ENCODE measurements at places on chromosomes 11 and 22. TPM values are rescaled to one million over a fixed set of nuclear protein-coding genes. Genes with fewer than 3 reads are reported as not detected.

CHRDL2 gene
- 3.6 TPM for total RNA-seq

PKP3 gene
- not detected for total RNA-seq

RNF121 gene
- total RNA-seq = 41.9 TPM

OR8G5 gene
- not detected for total RNA-seq

DNA sequence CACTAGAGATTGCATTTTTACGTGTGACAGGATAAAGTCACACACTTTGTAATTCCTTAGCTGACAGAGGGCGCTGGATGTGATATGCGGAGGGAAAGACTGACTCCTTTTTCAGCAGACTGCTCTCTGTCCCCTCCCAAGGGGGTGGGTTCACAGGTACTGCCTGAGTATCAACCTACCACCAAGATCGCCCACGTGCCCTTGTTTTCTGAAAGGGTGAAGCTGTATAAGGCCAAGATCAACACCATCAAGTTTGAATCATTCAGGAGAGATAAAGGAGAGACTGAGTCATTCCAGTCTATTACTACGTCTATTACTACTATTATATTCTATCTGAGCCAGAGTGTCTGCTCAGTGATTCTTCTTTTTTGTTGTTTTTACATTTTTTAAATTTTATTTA, 30.7 kb downstream of the BUD13 start:
- DNase-seq = no peak

- no peak for DNase-seq
Measured at GRCh38 chr11:108241330-108242037, 18.6 kb downstream of the ATM start.

DNA sequence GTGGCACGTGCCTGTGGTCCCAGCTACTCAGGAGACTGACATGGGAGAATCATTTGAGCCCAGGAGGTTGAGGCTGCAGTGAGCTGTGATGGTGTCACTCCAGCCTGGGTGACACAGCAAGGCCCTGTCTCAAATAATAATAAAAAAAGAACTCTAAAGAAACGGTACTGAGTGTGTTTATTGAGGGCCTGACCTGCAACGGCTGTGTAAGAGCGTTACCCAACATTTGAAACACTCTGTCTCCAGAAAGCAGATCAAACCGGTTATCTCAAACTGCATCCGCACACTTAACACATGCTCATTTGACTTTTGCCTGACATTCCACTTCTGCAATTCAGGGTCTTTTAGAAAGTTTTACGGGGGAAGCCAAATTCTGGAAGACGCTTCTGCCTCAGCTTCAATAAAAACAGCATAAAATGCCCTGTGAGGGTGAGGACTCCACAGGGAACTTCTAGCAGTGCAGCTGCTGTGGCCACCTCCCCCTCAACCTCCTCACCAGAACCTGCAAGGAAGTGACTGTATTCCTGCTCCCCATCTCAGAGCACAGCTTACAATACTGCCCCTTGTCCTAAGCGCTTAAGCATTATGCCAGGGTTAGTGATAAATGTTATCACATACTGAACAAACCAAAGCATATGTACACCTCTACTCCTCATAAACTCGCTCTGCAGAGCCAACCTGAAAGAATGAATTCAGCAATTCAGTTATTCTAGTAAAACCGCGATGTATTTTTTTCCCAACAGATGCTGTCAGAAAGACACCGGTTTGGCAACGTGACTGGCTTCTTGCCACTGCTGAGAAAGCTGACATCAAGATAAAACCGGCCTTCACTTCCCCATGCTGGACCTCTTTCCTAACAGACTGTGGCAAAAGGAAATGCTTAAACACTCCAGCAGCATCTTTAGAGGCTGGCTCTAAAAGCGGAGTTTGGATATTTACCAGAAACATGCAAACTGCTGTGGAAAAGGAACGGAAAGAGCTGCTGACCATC, 52.2 kb downstream of the PRDM10 start:
- DNase-seq = no peak

- DNase-seq = no peak
Measured at GRCh38 chr11:76627606-76628005, 42.9 kb downstream of the LRRC32 start.

GRCh38 chr11:1567052-1567720, 4.9 kb downstream of the DUSP8 start:
- DNase-seq = no peak

OSBP2 gene
- total RNA-seq = 1.6 TPM

PANX2 gene
- total RNA-seq = 1.7 TPM

OPCML gene
- total RNA-seq = not detected

GRCh38 chr22:29183971-29184848, 21.5 kb upstream of the EMID1 start:
- DNase-seq = no peak

DNA sequence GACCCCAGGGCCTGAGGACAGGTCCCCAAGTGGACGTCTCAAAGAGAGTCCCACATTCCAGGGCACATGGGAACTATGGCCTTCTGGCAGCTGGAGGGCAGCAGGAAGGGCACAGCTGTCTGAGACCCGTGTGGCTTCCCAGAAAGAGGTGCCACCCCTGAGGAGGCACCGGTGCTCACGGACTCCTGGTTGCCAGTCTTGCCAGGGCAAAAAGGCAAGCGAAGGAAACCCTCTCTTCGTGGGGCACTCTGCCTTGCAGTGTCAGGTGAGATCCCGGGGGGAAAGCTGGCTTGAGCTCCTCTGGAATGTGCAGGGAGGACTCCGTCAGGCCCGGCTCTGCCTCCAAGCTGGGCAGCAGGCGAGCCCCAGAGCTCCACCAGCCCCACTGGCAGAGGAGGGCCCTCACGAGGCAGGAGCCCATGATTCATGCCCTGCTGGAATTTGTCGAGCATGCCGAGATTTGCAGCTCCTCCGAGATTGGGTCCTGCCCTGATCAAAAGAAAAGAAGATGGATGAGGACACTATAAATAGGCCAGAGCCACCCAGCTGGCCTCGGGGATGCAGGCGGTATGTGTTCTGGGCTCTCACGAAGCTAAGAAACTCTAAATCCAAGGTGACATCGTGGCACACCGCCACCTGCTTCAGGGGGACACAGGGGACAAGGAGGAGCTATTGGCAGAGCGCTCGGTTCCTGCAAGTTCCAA, 9.9 kb upstream of the CELSR1 start:
- no peak for DNase-seq

GRCh38 chr11:69943506-69943905, 124.3 kb upstream of the FGF3 start:
- no peak for DNase-seq

DNA sequence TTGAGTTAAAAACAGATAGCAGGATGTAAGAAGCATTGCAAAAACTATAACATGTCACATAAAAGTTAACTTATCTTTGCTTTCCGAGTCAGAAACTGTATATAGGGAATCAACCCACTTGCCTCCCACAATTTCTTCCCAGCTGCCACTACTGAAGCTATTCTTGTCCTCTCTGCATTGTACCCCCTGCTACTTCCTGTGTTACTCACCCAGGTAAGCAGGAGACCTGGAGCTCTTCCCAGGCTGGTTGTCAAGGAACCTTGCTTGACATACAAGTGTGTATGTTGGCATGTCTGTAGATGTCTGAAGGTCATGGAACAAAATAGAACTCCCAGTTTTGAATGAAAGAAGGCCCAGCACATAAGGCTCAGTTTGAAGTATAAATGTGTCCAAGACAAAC, 74.3 kb upstream of the LRRC4C start:
- no peak for DNase-seq

DNA sequence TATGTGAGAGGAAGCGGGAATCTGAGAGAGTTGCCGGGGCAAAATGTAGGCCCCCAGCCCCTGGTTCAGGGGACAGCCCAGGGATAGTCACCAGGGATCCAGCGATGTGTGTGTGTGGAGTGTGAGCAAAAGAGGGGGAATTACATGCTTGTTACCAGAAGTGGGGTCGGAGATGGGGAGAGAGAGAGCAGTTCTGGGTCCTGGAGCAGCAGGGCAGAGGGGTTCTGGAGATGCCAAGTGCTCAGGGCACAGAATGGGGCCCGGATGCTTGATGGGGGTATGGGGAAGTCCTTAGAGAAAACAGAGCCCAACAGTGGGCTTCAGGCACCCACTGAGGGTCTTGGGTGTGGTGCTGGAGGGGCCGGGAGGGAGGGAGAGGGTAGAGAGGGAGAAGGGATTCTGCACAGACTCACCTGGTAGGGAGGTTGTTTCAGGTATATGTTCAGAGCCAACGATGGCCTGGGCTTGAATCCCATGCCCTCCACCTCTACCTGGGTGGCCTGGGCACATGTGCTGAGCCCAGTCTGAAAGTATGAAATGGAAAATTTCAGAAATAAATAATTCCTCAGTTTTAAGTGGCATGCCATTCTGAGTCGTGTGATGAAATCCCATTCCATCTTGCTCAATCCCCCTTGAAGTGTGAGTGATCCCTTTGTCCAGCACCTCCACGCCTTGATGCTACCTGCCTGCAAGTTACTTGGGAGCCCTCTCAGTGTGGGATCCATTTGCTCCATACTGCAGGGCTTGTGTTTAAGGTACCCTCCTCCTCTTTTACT, 12.4 kb downstream of the SMIM38 start:
- DNase-seq = no peak

DNA sequence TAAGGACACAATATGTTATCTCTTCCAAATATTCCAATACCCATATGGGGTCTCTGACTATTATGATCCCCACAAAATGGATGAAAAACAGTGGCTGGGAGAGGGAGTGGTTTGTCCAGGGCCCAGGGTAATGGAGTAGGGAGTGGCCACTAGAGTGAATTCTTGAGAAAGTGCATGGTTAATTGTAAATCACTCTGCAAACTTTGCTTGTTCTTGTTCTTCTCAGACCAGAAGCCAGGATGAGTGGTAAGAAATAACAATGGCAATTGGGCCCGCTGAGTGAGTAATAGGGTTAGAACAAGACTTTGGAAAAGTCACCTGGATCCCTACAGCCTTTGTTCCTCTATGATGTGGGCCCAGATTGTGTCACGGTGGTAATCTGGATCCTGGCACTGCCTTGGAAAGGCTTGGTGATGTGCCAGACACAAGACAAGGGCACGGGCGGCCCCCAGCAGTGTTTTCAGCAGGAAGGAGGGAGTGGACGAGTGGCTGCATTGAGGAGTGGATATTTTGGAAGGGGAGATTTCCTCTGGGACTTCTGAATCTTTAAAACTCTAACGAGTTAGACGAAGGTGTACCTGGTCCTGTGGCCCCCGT, 18.2 kb upstream of the KIRREL3 start:
- no peak for DNase-seq

DNA sequence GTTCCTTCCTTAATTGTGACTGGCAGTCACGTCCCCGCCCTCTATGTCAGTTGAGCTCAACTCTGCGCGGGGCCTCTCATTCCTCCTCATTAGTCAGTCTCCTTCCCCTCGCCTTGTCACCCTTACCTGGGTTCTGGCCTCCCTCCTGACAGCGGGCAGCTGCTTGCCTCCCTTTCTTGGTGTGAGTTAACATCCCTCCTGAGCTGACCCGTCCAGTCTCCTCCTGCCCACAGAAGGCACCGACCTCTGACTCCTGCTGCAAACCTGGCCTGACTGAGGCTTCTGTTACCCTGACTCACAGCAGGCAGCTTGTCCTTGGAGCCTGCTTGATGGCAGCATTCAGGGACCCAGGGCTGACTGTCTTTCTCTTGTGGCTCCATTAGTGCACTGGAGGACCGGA, 45.2 kb downstream of the GRIK4 start:
- no peak for DNase-seq

FOLR2 gene
- not detected for total RNA-seq

DNA sequence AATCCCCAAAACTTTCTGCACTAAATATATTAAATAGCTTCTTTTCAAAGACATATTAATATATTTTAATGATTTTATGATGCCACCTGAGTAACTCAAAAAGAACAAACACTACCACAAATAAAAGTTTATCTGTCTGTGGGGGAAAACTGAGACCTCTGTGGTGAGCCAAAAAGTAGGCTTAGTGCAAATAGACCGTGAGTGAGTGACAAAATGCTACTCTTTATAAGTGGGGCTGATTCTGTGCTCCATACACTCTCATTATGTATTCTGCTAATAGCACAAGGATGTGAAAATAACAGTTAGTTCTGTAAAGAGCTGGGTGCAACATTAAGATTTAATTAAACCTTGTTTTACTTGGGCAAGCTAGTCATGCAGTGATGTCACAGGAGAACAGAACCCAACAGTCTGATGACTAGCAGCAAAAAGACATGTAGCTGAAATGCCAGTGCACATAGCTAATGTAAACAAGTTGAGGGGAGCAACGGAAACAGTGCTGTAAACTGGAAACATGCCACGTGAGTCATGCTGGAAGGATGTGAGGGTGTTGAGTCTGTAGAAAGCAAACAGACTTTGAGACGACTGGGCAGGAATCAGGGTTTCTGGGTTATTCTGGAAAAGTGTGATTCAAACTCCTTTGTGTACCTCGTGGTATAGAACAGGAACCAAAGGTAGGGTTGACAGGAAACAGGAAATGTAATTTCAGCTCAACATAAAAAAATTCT, 1130.4 kb downstream of the LRRC4C start:
- DNase-seq = peak; percentile 36

LRRC55 gene
- not detected for total RNA-seq

DNA sequence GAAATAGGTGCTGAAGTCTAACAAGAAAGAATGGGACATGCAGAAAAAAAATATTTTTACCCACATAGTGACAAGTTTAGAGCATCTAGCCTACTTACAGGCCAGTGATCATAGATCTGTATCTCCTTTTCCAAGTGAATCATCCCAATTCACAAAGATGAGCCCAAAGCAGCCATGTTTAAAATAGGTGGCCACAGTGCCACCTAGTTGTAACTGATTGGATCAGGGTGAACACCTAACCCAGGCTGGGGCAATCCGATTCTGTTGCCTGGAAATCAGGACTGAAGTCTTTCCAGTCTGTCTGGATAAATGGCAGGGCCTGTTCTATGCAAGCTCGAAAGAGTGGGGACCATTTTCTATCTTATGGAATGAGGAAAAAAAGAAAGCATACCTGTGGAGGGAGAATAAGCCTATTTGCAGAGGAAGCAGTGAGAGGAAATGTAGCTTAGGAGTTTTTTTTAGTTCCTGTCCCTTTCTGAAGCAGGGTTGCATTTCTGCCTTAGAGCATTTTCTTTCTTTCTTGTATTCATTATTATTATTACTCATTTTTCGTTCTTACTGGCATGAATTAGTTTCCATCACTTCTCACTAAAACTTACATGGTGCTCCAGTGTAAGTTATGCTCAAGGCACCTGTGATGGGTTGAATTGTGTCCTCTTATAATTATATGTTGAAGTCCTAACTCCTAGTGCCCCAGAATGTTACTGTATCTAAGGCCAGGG, 113.2 kb upstream of the RAG2 start:
- DNase-seq = peak; percentile 13

GRCh38 chr11:128135451-128135850, 451.9 kb downstream of the ETS1 start:
- DNase-seq = peak; percentile 42

DNA sequence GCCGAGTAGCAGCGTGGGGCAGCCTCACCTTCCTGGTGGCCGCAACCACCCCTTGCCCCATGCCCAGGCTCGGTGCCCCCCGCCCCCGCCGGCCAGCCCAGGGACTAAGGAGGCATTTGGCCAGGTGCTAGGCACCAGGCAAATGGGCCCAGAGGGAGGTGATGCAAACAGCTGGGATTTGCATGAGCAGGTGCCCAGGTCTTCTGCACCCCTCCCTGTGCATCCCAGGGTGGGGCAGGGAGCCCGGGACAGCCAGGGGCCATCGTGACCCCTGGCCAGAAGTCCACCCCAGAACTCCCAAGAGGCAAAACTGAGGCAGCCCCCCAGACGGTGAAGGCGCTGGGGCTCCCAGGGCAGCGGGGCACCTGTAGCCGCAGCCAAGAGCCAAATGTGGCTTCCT, 18.1 kb downstream of the TRPM5 start:
- no peak for DNase-seq

NDUFV1 gene
- total RNA-seq = 175 TPM

PTPN5 gene
- not detected for total RNA-seq

All from SK-MEL-5 (cell line).